Cardiac septum (tissue), 1 donor: ENCODE measurements at places on chromosomes 16 and 17. TPM values are rescaled to one million over a fixed set of nuclear protein-coding genes. Genes with fewer than 3 reads are reported as not detected.

PTGES3L gene
- 51.2 TPM for total RNA-seq

FBXL16 gene
- total RNA-seq: 1.5 TPM

GRCh38 chr17:37788526-37788925, 43.7 kb upstream of the HNF1B start:
- no peak for DNase-seq

DNA sequence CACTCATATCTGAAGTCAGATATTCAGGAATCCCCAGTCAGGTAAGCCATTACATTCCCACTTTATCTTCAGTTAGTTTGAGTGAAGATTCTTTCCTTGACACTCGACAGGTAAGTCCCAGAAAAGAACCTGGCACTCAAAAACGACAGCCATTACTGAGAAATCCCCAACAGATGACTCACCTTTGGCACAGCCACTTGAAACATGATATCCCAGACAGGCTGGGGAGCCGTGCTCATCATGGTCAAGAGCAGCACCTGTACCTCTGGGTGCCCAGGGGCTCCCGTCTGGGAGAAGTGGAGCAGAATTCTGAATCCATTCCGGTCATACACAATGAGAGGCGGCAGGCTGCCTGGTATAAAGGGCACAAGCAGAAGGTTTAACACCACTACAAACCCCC, 16.8 kb upstream of the COG7 start:
- DNase-seq: no peak

- DNase-seq: no peak
Measured at GRCh38 chr17:27888067-27888466, 5.1 kb downstream of the LYRM9 start.
